MG63 (cell line): ENCODE measurements at places on chromosomes 5 and 9. TPM values are rescaled to one million over a fixed set of nuclear protein-coding genes. Genes with fewer than 3 reads are reported as not detected.

DNA sequence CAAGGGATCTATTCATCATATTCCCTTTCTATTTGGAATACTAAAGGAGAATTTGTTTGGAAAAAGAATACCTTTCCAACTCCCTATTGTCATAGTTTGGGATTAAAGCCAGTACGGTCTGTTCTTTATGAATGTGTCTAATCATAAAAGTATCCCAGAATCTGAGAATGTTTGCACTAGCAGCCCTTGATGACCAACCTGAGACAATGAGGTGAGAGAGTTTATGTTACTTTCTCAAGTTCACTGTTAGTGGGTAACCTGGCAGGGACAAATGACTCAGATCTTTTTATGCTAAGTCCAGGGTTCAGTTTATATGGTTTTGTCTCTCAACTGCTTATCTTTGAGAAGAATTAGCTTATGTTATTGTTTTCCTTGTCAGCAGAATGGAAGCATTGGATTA is 25.3 kb upstream of the TLR4 start:
- DNase-seq: no peak

DNA sequence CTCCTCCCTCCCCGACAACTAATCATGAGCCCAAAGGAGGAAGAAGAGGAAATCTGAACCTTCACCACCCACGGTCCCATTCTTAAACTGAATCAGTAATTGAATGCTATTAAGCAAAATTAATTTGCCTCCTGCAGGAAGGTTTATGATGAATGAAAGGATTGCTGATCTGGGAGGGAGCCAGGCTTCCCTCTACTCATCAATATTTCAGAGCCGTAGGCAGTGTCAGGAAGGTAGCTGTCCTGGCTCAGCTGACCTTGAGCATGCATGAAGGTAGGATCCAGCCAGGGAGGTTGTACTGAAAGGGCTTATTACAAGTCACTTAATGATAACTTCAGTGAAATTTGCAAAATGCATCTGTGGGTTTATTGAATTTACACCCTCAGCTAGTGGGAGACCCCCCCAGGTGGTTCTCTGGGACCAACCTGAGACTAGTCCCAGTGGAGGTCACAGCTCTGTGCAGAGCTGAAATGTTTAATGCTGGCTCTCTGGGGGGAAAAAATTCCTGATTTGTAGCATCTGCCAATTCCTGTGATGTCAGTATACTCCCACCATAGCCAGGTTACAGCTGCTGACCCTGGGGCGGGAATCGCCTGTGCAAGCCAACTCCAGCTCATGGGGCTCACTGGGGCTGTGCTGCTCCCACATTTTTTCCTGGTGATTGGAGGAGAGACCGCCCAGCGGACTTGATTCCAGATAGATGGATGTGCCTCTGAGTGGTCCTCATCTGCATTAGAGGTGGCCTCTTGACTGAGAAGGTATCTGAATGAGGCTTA is 47.9 kb upstream of the NCS1 start:
- DNase-seq: no peak

DNA sequence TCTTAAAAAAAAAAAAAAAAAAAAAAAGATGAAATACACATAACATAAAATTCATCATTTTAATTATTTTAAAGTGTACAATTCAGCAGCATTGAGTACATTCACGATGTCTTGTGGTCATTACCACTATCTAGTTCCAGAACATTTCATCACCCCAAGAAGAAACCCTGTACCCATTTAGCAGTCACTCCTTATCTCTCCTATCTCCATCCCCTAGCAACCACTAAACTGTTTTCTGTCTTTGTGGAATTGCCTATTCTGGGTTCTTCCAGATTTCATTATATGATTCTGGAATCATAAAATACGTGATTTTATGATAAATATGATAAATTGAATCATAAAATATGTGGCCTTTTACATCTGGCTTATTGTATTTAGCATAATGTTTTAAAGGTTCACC is 8.9 kb upstream of the HMCN2 start:
- no peak for DNase-seq

GRCh38 chr5:59115345-59115744 is 532.5 kb downstream of the RAB3C start:
- DNase-seq: no peak

GRCh38 chr5:100901821-100902341 is 1.2 kb downstream of the ST8SIA4 start:
- no peak for DNase-seq

TMEM245 gene
- total RNA-seq: 20.0 and 20.5 TPM in 2 replicates

DNA sequence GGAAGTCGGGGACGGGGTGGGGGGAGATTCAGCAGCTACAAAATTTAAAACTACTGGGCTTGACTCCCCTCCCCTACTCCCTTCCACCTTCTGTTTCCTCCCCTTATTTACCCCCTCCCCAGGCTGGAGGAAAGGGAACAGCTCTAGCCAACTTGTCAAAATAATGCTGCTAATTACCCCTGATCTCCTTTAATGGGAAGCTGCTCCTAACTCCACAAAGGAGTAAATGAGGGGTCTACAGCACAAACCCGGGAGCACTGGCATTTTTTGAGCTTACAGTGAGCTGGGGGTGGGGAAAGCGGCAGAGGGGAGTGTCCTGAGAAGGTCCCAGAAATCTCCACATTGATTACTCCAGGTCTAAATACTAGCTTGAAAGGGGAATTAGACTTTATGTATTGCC is 3.1 kb downstream of the PTCH1 start:
- no peak for DNase-seq

DNA sequence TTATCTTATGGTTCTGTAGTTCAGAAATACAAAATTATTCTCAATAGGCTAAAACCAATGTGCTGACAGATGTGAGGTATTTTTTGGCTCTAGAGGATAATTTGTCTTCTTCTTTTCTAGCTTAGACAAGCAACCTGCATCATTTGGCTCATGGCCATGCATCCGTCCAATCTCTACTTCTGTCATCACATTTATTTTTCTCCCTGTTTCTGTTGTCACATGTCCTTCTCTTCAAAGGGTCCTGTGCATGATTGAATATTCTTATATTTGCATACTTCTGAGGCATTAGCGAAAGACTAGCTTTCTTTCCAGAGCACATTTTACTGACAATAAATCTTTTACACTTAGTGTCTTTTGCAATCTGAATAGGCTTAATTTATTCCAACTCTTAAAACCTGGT is 564.7 kb downstream of the CDH10 start:
- DNase-seq: no peak

- no peak for DNase-seq
These were observed 42.1 kb downstream of the FOCAD start for GRCh38 chr9:20726144-20726543.
